ENCODE measurements at places on chromosomes 7 and 10.

GRCh38 chr7:72053292-72053691 is 358.8 kb downstream of the CALN1 start:
- DNase-seq, result no peak

GRCh38 chr10:31739146-31739545 is 189.5 kb downstream of the ARHGAP12 start:
- no peak for DNase-seq

DNA sequence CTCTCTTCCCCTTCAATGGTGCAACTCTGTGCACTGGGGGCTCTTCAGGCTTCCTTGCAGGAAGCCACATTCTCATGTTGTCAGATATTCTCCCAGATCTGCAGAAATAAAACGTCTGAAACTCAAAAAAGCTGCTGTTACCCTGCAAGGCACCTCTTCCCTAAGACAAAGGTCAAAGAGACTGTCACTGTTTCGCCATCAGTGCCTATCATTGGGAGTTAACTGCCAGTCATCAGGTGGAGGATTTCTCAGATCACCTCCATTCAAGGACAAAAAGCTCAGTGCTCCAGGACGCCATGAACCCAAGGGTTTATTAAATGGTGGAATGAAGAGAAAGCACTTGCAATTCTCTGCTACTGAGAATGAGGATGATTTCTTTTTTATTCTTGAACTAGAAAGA is 144.6 kb upstream of the PALS2 start:
- DNase-seq, result no peak

DNA sequence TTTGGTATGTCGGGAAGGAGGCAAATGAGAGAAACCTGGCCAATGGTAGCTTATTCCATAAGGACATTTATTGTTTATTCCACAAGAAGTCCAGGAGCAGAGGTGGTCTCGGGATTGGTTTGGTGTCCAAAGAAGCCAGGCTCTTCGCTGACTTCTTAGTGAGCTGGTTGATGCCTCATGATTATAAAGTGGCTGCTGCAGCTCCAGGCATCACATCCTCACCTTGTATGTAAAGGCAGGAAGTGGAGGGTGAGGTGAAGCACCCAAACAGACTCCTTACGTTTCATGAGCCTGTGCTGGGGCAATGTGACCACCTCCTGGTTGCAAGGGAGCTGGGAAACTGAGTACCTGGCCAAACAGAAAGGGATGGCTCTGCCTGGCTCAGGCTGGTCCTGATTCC is 92.4 kb downstream of the MYL10 start:
- no peak for DNase-seq

GRCh38 chr7:47422611-47423010 is 159.3 kb downstream of the TNS3 start:
- DNase-seq, result no peak

- DNase-seq, result no peak
Measured at GRCh38 chr10:103058034-103058433, 135.0 kb downstream of the NT5C2 start.

- DNase-seq, result no peak
Measured at GRCh38 chr7:151835636-151836035, 41.3 kb downstream of the PRKAG2 start.

- no peak for DNase-seq
Measured at GRCh38 chr7:128030654-128031611, at the start of gene LRRC4. TSS of gene LRRC4 (minus strand) at chr7:128031437. CDS start at chr7:128030640, 797 bp downstream.

- no peak for DNase-seq
Measured at GRCh38 chr7:749140-749551, 22.1 kb upstream of the PRKAR1B start.

GRCh38 chr7:85483177-85483576 is 296.3 kb upstream of the SEMA3D start:
- DNase-seq, result peak; percentile 28
